ENCODE measurements at places on chromosomes 1 and 21.

- peak; percentile 10 for DNase-seq
These were observed 41.2 kb upstream of the LBR start for GRCh38 chr1:225469051-225469450.

DNA sequence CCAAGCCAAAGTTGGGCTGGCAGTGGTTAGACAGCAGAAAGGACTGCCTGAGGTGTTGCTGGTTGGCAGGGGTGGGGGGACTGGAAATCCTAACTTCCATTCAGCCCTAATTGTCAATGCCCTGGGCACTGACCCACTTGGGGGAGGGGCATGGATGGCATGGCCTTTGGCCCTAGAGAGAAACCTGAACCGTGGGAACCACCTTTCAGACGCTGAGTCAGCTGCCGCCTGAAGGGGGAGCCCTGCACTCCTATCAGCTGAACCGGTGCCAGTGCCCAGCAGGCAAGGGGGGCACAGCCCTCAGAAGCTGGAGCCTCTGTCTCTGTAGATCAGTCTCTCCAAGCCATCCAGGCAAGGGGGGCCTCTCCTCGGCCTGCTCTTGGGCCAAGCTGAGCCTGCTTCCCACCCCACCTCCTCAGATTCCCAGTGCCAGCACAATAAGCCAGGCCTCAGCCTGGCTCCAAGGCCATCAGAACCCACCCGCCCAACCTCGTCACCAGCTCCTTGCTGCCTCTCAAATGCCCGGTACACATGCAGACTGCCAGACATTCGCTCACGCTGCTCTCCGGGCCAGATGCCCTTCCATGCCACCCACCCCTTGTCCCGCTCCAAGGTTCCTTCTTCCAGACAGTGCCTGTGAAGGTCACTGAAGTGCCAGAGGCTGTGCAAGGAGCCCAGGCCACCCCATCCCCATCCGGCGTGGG is 11.6 kb downstream of the TINAGL1 start:
- peak; percentile 73 for DNase-seq

DNA sequence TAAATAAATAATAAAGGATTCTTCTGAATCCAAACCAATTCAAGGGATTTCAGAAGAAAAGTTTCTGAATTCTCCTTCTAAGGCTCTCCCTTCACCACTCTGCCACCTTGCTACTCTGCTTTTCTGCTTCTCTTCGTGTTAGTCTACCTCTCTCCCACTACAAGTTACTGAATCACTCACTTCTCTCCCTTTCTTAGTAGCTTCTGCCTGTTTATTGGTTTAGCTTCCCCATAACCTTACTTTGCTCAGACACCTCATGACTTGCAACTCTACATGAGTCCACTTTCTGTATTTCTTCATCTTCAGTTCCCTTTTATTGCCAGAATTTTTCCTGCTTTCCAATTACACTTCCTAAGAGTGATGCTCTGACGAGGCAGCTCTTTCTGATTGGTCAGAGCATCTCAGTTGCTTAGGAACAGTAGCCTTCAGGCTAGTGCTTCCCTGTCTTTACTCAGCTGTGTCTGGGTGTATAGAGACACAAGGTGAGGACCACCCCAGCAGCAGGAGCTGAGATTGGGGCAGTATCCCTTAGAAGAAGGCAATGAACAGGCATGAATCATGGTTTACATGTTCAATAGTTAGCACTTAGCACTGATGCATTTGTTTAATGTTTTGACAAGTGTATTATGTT is 144.6 kb downstream of the SLC30A10 start:
- no peak for DNase-seq

- DNase-seq = no peak
These were observed 126.7 kb downstream of the NR5A2 start for GRCh38 chr1:200154069-200154767.

DNA sequence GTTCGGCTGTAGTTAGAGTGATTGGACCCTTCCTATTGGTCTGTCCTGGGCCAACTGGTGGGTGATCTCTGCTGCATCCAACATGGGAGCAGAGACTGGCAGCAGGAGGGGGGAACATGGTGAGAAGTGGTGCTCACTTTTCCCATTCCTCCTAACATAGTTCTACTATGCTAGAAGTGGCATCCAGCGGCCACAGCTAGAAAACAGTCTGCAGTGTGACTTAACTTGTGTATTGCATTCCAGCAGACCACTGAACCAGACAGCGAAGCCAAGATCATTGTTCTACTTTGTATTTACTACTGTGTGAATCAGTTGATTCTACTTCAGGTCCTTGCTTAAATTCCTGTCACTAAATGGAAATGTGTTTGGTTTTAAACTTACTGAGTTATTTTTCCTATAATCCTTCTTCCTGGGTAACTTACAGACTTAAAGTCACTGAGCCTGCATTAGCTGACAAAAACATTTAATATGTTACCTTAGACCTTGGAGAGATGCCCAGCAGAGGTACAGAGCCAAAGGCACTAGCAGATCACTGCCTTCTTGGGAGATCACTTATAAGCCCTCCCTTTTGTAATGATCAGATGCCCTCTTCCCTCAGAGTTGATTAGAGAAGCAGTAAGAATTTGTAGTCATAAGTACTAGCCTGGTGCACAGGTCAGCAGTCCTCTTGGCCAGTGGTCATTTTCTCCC is 8.2 kb downstream of the FABP3 start:
- DNase-seq = no peak

GRCh38 chr1:7942214-7942921 is 1.7 kb upstream of the TNFRSF9 start:
- peak; percentile 54 for DNase-seq

- no peak for DNase-seq
These were observed 2.0 kb upstream of the GJA5 start for GRCh38 chr1:147762233-147763024.

Data from uterus (tissue), 4 donors.